ENCODE measurements at places on chromosomes 6 and 20. TPM values are rescaled to one million over a fixed set of nuclear protein-coding genes. Genes with fewer than 3 reads are reported as not detected.

The PMEPA1 gene
- 4.4 TPM for total RNA-seq

The CD24 gene
- not detected for total RNA-seq

The LINC00237 gene
- not detected for total RNA-seq

The DZANK1 gene
- total RNA-seq: 2.8 TPM

- no peak for DNase-seq
These were observed 594.5 kb downstream of the RFPL4B start for GRCh38 chr6:112941613-112942012.

- DNase-seq: no peak
These were observed 147.6 kb upstream of the TAB2 start for GRCh38 chr6:149169761-149170511.

DNA sequence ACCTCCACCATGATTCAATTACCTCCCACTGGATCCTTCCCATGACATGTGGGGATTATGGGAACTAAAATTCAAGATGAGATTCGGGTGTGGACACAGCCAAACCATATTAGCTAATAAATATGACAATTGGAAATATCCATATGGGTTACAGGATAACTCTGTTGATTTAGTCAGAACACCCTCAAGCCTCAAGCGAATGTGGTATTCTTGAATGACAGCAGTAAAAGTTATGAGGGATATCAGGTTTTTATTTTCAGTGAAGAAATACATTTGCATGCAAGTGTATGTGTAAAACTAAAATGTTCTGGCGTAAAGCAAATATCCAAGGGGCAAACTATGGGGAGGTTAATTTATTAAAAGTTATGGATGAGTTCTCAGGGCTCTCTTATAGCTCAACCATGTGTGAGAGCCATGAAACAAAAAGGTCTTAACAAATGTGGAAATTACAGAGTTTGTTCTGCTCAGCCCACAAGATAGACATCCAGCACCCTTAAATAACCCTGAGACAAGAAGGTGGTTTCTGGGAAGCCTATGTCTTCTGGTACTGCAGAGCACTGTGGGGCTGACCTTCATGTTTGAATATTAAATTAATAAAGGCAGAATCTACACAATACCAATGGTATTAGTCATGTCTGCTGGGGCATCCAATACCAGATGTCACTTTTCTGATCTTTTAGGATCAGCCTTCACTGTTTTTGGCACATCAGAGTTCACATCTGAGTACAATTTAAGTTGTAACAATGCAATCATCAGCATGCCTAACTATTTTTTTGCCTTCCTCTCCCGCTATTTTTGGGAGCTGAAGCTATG is 370.5 kb upstream of the RSPO3 start:
- DNase-seq: no peak

- DNase-seq: no peak
These were observed 35.2 kb upstream of the NOP56 start for GRCh38 chr20:2617099-2617714.

DNA sequence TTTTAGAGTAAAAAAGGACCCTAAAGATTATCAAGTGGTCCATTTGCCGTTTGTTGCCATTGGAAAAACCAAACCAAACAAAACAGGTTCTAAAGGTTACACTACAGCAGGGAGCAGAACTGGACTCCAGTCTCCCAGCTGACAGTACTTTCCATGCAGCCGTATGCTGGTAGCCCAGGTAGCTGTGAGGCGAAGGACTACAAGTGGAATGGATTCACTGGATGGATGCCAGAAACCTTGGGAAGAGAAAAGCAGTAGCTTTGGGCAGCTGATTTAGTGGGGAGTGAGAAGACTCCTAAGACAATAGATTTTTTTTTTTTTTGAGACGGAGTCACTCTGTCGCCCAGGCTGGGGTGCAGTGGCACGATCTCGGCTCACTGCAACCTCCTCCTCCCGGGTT is 88.3 kb downstream of the SASH1 start:
- no peak for DNase-seq

DNA sequence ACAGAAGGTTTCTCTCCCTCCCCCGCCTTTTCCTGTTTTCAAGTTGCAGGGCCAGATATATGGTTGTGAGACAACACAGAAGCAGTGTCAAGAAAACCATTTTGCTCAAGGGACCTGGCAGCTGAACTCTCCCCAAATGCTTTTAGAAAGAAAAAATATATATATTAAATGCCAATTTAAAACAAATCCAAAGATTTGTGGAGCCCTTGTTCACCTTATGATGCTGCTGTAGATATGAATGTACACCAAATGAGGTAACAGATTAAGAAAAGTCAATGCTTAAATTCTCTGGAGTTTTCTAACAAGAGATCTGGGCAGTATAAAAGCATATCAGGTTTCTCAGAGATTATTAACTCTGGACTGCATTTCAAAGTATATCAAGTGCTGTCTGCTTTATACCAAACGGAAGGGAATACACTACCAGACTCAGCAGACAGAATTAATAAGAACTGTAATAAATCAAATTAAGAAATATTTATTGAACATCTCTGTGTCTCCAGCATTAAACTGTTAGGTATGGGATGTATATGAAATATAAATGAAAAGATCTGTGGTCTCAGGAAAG is 357.5 kb downstream of the HDGFL1 start:
- no peak for DNase-seq

GRCh38 chr20:44212792-44213191 is 2.2 kb upstream of the OSER1 start:
- no peak for DNase-seq

DNA sequence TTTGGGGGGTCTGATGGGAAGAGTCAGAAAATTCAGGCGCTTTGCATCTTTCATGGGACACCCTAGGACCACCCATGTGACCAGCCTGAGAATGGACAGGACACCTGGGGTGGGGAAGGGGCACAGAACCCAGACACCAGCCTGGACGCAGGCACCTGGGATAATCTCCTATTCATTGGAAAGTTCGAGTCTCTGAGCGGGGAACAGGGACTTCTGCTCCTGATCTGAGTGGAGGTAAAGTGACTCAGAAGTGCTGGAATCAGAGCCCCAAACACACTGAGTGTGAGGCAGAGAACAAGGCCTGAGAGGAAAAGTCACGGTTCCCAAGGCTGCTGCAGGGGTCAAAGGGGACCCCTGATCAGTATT is 1.4 kb downstream of the HLA-B start:
- DNase-seq: no peak
